Testis (tissue), 5 donors: ENCODE measurements at places on chromosomes 1 and 21. TPM values are rescaled to one million over a fixed set of nuclear protein-coding genes. Genes with fewer than 3 reads are reported as not detected.

DNA sequence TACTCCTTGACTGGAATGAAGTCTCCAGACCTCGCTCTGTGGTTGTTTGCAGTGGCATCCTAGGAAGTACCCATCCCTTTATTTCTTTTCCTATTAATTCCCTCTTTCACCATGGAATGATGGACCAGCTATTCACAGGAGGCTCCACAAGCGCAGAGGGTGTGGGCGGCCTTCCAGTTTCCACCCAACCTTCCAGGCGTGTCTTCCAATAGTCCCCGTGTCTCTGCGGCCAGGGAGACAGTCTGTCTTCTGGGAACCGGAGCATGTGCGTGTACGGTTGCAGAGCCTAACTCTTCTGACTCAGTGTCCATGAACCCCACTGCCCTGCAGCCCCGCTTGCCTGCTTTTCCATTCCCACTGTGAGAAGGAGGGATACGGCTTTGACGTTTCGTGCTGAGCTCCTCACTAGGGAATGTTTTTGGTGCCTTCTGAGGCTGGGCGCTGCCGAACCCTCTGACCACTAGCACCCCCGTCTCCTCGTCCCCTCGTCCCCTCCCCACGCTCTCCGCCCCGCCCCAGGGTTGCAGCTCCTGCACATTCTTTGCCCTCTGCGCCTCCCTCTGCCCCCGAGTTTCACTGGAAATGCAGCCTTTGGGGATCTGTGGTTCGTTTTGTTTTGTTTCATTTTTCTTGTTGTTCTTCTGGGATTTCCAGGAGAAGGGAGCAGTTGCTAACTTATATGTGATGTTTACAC, 26.3 kb upstream of the FAM3B start:
- no peak for DNase-seq
- H3K4me3 ChIP-seq = no peak overlapping the region
- no peaks in the 10 kb centered on the region for H3K4me1 ChIP-seq

- no peaks in the 10 kb centered on the region for H3K36me3 ChIP-seq
- no peak for DNase-seq
- H3K27me3 ChIP-seq = no peaks in the 10 kb centered on the region
- H3K4me3 ChIP-seq = no peak overlapping the region
Measured at GRCh38 chr1:186682736-186683135, 2.5 kb upstream of the PTGS2 start.

DNA sequence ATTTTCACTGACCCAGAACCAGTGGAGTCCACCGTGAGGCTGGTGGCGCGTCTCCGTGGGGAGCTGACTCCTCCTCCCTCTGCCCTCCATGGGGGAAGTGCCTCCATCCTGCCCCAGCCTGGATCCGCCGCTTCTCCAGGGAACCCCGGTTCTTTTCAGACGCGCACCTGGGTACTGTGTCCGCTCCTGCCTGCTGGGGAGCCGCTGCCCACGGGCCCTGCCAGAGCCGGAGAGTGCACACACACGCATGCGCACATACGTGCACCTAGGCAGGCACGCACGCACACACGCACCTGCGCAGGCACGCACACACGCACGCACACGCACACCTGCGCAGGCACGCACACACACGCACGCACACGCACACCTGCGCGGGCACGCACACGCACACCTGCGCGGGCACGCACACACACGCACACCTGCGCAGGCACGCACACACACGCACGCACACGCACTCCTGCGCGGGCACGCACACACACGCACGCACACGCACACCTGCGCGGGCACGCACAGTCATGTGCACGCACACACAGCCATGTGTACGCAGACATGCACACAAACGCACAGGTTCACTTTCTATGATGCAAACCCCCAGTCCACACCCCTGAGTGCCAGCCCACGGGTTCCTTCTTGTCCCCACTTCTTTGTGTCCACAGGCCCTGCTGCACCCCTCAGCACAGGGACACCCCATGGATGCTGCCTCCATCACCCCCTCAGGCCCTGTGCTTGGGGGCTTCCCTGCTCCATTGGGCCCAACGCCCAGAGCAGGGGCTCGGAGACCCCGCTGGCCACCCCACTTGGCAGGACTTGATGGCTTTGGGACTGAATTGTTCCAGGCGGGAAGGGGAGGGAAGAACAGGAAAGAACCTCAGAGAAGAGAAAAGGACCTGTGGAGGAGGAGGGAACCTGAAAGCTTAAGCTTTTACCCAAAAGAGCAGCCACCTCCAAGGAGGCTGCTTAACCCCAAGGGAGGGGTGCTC, 42.7 kb downstream of the MORN1 start:
- no peaks in the 10 kb centered on the region for H3K36me3 ChIP-seq
- H3K4me1 ChIP-seq = peaks cover 8% of the 10 kb centered on the region
- no peak overlapping the region for H3K4me3 ChIP-seq
- H3K27ac ChIP-seq = no peak overlapping the region
- H3K27me3 ChIP-seq = no peaks in the 10 kb centered on the region

DNA sequence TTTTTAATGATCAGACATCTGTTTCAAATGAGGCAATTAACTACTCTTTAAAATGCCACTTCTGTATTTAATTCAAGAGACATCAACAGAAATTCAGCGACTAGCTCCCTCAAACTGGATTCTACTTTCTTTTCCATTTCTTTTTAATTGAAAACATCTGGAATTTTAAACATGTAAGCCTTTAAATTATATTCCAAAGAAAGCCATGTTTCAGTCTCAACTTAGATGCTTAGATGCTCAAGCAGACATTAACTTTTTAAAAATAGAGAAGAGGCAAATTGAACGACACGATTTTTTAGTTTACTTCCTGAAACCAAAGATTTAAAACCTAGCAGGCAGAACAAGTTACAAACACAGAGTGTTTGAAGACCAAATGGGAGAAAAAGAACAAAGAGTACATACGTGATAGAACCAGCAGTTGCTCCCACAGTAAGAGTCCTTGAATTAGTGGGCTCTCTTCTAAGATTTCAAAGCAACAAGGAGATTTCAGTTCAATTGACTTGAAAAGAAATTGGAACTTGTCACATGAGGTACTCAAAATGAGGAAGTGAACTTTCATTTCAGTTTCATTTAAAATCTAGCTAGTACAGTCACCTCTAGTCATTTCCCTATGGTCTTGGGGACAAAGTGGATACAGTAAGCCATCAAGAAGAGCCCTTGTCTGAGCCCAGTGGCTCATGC, at the start of gene CTSS:
TSS of gene CTSS (minus strand) at position 483 of the 681 bp plus-strand sequence. CDS start 1,015 bp downstream, outside the sequence.
- peak within 1 kb of the TSS; percentile 48 for H3K27ac ChIP-seq
- no peaks in the 10 kb centered on the region for H3K27me3 ChIP-seq

GRCh38 chr1:234216116-234216703, 157.0 kb upstream of the COA6 start:
- no peak overlapping the region for H3K4me3 ChIP-seq
- no peak overlapping the region for H3K27ac ChIP-seq
- no peaks in the 10 kb centered on the region for H3K4me1 ChIP-seq
- no peaks in the 10 kb centered on the region for H3K27me3 ChIP-seq
- no peak for DNase-seq
- H3K36me3 ChIP-seq = no peaks in the 10 kb centered on the region

- H3K27ac ChIP-seq = no peak overlapping the region
- H3K36me3 ChIP-seq = no peaks in the 10 kb centered on the region
- H3K4me1 ChIP-seq = peaks cover 17% of the 10 kb centered on the region
- no peaks in the 10 kb centered on the region for H3K27me3 ChIP-seq
- peak overlapping the region; percentile 92 for H3K4me3 ChIP-seq
Measured at GRCh38 chr1:235127203-235127602, 1.4 kb downstream of the TOMM20 start.

- DNase-seq = no peak
- no peak overlapping the region for H3K4me3 ChIP-seq
- H3K27me3 ChIP-seq = no peaks in the 10 kb centered on the region
- no peaks in the 10 kb centered on the region for H3K4me1 ChIP-seq
- H3K36me3 ChIP-seq = no peaks in the 10 kb centered on the region
- H3K27ac ChIP-seq = no peak overlapping the region
Measured at GRCh38 chr1:83920320-83920719, 78.6 kb downstream of the TTLL7 start.

DNA sequence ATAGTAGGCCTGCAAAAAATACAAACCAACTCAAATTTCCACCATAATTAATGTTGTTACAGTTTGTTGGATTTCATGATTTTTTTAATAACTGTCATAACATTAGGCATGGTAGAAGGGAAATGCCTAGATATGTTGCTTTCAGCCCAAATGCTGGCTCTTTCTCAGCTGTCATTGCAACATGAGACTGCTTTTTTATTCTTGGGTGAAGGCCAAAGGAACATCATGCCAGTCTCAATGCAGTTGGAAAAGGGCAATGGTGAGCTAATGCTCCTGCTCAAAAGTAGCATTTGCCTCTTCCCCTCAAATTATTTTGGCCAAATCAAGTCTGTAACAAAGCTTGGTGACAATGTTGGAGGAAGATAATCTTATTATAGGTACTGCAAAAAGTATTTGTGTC, 877.7 kb upstream of the PRMT6 start:
- H3K36me3 ChIP-seq = no peaks in the 10 kb centered on the region
- H3K4me1 ChIP-seq = no peaks in the 10 kb centered on the region

GRCh38 chr1:101237229-101237837, 514 bp downstream of the S1PR1 start:
- H3K27me3 ChIP-seq = no peaks in the 10 kb centered on the region
- H3K36me3 ChIP-seq = no peaks in the 10 kb centered on the region
- H3K4me1 ChIP-seq = peaks cover 12% of the 10 kb centered on the region
- DNase-seq = peak; percentile 19
- peak overlapping the region; percentile 49 for H3K4me3 ChIP-seq

GRCh38 chr1:52186449-52186848, 44.6 kb downstream of the ZFYVE9 start:
- no peaks in the 10 kb centered on the region for H3K36me3 ChIP-seq
- H3K4me1 ChIP-seq = no peaks in the 10 kb centered on the region
- DNase-seq = no peak
- H3K27ac ChIP-seq = no peak overlapping the region
- H3K4me3 ChIP-seq = no peak overlapping the region
- no peaks in the 10 kb centered on the region for H3K27me3 ChIP-seq

LY9 gene
- total RNA-seq = not detected

ADAMTS1 gene
- 31.3 TPM for total RNA-seq

IL23R gene
- total RNA-seq = 2.6 TPM

FCRL2 gene
- 0.19 TPM for total RNA-seq

CLCA1 gene
- total RNA-seq = 0.12 TPM
